ENCODE measurements at places on chromosomes 2 and 18. TPM values are rescaled to one million over a fixed set of nuclear protein-coding genes. Genes with fewer than 3 reads are reported as not detected.

GRCh38 chr2:86136141-86136540, 30.1 kb downstream of the PTCD3 start:
- no peak for DNase-seq

- DNase-seq = no peak
Measured at GRCh38 chr2:3336844-3337243, 40.8 kb downstream of the EIPR1 start.

DNA sequence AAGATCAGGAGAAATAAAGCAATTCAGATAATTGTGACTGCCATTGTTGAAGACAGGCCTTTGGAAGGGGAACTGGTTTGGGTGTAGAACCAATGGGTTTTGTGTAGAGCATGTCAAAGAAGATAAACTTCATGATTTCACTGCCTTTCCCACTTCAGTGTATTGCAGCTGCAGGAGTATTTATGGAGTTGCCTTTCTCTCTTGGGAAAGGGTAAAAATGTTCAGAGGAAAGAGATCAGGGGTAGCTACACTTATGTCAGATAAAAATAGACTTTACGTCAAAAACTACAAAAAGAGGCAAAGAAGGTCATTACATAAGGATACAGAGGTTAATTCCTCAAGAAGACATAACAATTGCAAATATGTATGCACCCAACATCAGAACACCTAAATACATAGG, 249.4 kb downstream of the PLCL1 start:
- DNase-seq = no peak

DNA sequence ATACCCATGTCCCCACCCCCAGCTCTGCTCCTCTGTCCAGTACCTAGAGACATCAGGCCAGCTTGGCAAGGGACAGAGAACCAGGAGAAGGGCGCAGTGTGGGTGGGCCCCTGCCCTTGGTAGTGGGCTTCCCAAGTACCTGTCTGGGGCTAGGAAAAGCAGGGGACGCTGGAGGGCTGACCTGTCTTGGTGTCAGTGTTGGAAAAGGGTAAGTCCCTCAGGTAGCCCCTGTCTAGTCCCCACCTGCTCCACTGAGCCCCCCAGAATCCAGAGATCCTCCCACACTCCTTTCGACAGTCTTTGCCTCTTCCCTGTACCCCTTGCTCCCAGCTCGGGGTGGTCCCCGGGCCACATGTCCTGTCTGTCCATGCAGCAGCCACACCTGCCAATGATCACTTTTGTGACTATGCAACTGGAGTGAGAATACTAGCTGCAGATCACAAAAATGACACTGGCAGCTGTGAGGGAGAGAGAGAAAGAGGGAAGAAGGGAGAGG, 14.6 kb downstream of the DNAJB2 start:
- DNase-seq = no peak

The CCDC178 gene
- total RNA-seq = 1.9 TPM

The PLGLB1 gene
- 1.7 TPM for total RNA-seq

GRCh38 chr2:85733121-85733960, 20.4 kb upstream of the ATOH8 start:
- DNase-seq = no peak

The OTOS gene
- not detected for total RNA-seq

- DNase-seq = no peak
Measured at GRCh38 chr2:106307860-106308259, 113.8 kb upstream of the UXS1 start.

The DSG4 gene
- total RNA-seq = not detected

DNA sequence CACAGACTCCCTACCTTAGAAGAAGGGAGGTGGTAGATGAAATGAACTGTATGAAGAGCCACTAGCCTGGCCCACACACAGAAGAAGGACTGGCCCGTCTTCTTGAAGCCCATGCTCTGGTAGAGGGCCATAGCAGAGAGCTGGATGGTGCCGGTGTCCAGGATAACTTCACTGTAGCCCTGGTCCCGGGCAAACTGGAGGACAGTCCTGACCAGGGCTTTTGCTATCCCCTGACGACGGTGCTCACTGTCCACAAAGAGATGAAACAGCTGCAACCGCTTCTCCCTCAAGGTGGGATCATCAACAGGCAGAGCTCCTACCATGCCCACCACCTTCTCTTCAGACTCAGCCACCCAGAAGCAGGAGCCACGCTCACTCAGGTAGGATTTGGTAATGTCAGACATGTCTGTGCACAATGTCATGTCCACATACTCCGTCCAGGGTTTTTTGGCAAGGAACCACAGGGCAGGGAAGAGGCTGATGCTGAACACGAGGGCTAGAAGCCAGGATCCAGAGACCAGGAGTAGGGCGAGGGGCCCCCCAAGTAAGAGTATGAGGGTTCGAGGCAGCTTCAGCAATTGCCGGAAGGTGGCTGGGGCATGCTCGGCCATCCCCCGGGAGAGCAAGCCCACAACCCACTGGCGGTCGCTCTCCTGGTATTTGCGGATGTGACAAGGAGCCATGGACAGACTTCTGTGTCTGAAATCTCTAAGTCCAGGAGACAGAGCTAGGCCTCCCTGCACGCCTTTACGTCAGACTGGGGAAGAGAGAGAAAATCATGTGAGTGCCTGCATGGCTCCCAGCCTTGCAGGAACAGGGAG, 1.1 kb downstream of the NAT8 start:
- DNase-seq = no peak

The RNU2-63P gene
- not detected for total RNA-seq

The SP5 gene
- total RNA-seq = 2.3 TPM

All from ureter (tissue), 1 donor.